ENCODE measurements at places on chromosomes 3 and 15. TPM values are rescaled to one million over a fixed set of nuclear protein-coding genes. Genes with fewer than 3 reads are reported as not detected.

TM4SF1 gene
- total RNA-seq = 154 TPM

UROC1 gene
- total RNA-seq = not detected

GCSAM gene
- total RNA-seq = not detected

ONECUT1 gene
- total RNA-seq = not detected

ZNF502 gene
- total RNA-seq = 0.93 TPM

TMEM207 gene
- not detected for total RNA-seq

SCN11A gene
- total RNA-seq = not detected

REC114 gene
- not detected for total RNA-seq

NISCH gene
- total RNA-seq = 25.7 TPM

THSD4 gene
- 8.6 TPM for total RNA-seq

RAB6B gene
- total RNA-seq = 0.33 TPM

- no peak for DNase-seq
Observed at GRCh38 chr3:8841472-8841871, 72.1 kb upstream of the OXTR start.

- DNase-seq = no peak
Observed at GRCh38 chr15:78342021-78342420, 1.9 kb downstream of the CRABP1 start.

DNA sequence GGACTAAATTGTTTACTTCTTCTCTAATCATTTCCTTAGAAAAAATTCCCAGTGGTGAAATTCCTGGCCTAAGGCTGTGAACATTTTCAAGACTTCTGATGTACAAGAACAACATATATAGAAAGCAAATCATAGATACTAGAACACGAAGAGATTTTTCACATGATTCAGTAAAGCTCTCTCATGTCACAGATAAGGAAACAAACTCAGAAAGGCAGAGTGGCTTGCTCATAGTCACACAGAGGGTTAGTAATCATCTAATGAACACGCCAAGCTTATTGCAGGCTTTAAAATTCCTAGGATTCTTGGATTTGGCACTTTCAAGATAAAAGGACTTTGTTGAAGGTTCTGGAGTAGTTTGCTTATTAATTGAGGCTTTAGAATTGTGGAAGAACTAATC lies 26.2 kb downstream of the CRTAP start:
- no peak for DNase-seq

GRCh38 chr3:166211451-166211850 lies 374.2 kb upstream of the BCHE start:
- DNase-seq = no peak

DNA sequence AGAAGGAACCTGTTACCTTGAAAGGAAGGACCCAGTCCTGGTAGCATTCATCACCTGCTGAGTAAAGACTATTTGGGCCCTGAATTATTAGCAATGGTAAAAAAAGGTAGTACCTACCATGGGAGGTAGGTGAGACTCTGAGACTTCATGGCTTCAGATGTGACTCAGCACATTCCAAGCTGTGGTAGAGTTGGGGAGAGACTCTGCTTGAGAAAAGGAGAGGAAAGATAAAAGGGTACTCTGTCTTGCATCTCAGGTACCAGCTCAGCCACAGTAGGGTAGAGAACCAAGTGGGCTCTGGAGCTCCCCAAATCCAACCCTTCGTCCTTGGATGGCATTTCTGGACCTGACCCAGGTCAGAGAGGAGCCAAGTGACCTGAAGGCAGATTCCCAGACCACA lies 430.4 kb downstream of the TBL1XR1 start:
- no peak for DNase-seq

- no peak for DNase-seq
Observed at GRCh38 chr15:73026511-73027054, 25.7 kb upstream of the NEO1 start.

- DNase-seq = no peak
Observed at GRCh38 chr3:41031401-41031800, 167.9 kb upstream of the CTNNB1 start.

DNA sequence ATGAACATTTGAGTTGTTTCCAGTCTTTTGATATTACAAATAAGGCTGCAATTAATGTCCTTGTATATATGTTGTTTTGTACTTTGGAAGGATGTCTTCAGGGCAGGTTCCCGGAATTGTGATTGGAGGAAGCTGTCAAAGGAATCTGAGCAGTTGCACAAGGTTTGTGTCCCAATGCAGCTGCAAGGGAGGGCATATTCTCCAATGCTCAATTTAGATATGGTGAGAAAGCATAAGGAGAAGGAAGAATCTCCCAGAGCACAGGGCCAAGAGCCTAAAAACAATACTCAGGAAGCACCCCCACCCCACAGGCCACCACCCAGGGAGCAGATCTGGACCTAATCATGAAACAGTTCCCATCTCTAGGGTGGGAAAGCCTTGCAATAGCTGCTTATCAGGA lies 228.0 kb upstream of the LRRFIP2 start:
- no peak for DNase-seq

DNA sequence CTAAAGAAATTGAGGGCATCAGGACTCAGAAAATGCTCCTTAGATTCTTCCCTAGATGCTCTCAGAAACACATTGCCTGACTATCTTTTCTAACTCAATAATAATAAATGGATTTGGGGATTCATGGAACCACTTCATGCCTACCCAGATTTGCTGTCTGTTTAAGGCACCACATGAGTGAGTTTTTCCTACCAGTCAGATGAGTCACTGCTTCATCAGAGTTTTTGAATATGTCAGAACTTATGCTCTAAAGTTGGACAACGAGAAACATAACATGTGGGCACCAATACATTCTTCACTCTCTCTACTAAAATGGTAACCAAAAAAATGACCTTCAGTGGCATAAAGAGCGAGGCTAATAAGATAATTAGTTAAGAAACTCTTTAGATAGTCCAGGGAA lies 1135.1 kb downstream of the TUSC7 start:
- DNase-seq = no peak

DNA sequence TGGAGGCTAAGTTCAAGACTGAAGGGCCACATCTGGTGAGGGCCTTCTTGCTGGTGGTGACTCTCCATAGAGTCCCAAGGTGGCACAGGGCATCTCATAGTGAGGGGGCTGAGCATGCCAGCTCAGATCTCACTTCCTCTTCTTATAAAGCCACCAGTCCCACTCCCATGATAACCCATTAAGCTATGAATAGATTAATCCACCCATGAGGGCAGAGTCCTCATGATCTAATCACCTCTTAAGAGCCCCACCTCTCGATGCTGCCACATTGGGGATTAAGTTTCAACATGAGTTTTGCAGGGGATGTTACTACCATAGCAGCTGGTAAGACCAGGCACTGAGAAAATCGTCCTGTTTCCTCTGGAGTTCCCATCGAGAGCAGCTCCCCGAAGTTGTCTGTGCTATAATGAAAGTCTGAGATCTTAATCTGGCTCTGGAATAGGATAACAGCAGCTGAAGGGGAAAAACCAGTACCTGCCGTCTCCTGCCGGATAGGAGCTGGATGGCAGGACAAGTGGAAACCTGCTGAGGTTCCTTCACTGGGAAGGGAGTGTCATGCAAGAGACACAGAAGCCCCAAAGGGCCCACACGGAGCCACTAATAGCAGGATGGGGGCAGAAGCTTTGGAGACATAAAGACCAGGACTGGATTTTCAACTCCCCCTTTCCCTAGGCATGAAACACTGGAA lies 79.5 kb upstream of the EPHB3 start:
- DNase-seq = no peak

GRCh38 chr15:74584779-74585178 lies 30.9 kb upstream of the CLK3 start:
- no peak for DNase-seq

GRCh38 chr3:141412087-141412935 lies 44.0 kb downstream of the ZBTB38 start:
- peak; percentile 62 for DNase-seq

- peak; percentile 10 for DNase-seq
Observed at GRCh38 chr3:104044002-104044401, 1322.7 kb upstream of the ALCAM start.

DNA sequence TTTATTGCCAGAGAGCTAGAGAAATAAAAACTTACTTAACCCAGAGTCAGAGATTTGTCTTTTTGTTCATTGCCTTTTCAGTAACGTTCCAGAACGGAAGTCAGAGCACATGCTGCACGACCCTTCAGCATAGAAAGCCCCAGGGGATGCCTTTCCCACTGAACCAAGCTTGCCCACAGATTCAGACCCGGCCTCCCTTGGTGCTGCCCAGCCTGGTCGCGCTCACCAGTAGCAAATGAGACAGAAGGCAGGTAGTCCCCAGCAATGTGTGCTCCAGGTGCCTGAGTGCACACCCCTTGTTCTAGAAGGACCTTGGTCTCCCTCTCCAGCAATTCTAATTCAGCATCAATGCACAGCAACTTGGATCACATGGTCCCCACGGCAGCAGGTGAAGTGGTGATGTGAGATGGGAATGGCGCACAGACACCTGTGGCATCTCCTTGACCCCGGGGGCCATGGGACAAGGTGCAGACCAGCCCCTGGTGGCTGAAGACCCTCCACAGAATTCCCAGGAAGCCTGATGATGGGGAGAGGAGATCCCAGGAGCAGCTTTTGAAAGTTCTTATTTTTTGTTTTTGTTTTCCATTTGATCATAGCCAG lies 91.8 kb upstream of the IQSEC1 start:
- no peak for DNase-seq

DNA sequence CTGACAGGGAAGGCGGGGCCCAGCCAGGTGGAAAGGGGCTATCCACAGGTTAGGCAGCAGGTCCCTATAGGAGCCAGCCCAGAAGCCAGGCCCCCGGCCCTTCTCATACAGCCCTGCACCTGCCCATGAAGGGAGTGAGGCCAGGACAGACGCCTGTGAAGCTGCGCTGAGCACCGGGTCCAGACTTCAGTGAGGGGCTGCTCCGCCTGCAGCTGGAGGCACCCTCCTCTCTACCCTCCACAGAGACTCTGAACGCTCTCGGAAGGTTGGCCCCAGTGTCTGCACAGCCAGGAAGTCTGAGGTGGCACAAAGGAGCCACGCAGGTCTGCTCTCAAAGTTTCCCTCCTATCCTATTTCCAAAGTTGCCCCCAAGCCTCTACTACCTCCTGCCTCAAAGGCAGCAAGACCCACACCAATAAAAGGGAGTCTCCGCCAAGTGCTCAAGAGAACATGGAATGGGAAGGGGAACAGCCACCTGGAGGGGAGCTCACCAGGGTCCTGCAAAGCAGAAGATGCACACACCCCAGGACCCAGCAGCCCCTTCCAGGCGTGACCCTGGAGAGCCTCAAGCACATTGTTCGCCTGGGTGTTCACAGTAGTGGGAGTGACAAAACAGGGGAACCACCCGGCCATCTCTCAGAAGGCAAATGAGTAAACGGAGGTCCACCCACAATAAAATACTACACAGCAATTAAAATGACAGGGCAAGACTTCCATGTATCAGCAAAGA lies 19.5 kb downstream of the XXYLT1 start:
- no peak for DNase-seq

DNA sequence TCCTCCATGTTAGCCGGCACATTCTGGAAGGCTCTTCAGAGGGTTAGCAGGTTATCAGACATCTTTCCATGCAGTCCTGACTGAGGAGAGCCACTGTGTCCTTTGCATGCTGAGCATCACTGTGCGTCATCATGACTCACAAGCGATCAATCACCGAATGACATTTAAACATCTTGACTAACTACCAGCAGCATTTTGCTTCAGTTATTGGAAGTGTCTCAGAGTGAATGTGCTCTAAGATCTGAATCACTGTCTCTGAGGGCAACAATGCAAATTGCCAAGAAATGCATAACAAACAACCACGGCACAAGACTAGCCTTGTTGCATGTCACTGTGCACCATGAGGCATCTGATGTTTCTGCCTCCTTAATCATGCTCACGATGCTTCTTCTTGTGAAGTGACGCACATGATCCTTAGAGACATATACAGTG lies 18.3 kb upstream of the ATP8B4 start:
- DNase-seq = peak; percentile 94

GRCh38 chr3:104102386-104102785 lies 1264.3 kb upstream of the ALCAM start:
- DNase-seq = peak; percentile 64

DNA sequence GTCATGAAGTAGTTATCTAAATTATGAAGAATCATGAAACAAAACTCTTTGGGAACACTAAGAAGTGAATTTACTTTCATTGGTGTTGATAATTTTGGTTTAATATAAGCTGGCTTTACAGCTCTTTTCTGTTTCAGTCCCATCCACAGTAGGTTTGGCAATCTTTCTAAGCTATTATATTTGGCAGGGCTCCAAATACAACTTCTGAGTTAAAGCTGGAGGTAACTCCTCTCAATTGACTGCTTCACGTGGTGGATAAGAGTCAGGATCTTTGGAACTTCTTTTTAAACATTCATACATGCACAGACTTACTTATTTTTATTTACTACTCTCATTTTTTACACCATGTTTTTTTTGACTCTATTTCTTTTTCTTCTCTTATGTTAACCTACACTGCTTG lies 106.5 kb upstream of the EPHA3 start:
- no peak for DNase-seq
